DMS 273 treated with DMSO at 0.1 percent for 48 hours (cell line): ENCODE measurements at places on chromosomes 13 and 19.

DNA sequence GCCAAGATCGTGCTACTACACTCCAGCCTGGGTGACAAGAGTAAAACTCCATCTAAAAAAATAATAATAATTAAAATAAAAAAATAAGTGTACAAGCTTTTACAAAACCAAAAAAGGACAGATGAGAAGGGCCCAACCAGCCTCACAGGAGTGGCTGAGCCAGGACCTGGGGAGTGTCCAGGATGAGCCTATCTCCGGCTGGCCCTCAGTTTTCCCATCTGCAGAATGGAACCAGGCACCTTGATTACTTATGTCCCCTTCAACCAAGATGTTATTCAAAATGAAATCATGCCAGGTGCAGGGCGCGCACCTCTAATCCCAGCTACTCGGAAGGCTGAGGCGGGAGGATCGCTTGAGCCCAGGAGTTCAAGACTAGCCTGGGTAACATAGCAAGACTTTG, 9.5 kb upstream of the IFI30 start:
- DNase-seq = no peak

GRCh38 chr13:33230178-33230881, 55.2 kb downstream of the STARD13 start:
- DNase-seq = no peak

DNA sequence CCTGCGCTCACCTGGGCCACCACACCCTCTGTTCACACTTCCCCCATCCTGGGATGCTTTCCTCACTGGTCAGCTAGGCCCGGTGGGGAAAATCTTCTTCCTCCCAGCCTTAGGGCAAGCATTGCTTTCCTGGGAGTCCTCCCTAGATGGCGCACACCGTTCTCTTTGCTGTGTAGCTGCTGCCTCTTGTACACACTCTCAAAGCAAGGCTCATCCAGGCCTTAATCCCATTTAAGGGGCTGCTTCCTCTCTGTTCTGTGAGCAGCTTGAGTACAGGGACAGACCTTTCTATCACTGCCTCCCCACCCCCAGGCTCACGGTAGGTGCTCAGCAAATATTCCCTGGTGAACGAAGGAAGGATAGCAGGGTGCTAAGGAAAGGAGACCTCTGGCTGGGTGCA, 11.1 kb downstream of the SLC7A10 start:
- DNase-seq = no peak

- no peak for DNase-seq
These were observed 931 bp downstream of the USP12 start for GRCh38 chr13:27170516-27171243.

- DNase-seq = no peak
These were observed 266.8 kb downstream of the PCDH20 start for GRCh38 chr13:61148691-61149315.
